Mammary microvascular endothelial cell (primary cell): ENCODE measurements at places on chromosomes 12 and 14. TPM values are rescaled to one million over a fixed set of nuclear protein-coding genes. Genes with fewer than 3 reads are reported as not detected.

CLEC9A gene
- not detected in 2 replicates for total RNA-seq

VDR gene
- 0.44 and 0.60 TPM in 2 replicates for total RNA-seq

LRRC10 gene
- not detected in 2 replicates for total RNA-seq

VWF gene
- 768 and 837 TPM in 2 replicates for total RNA-seq

CLEC12A gene
- not detected in 2 replicates for total RNA-seq

DACT1 gene
- 0.15 and 0.27 TPM in 2 replicates for total RNA-seq

CLEC2D gene
- 0.13 and 1.4 TPM in 2 replicates for total RNA-seq

TMEM253 gene
- total RNA-seq, result not detected in 2 replicates

KRT74 gene
- not detected in 2 replicates for total RNA-seq

RASSF9 gene
- total RNA-seq, result 0.47 and 1.1 TPM in 2 replicates

PCED1B gene
- 0.25 TPM in 1 of 2 replicates, not detected in the other for total RNA-seq

MYH6 gene
- total RNA-seq, result 0.05 TPM in 1 of 2 replicates, not detected in the other

TFCP2 gene
- 8.3 and 9.5 TPM in 2 replicates for total RNA-seq

MYF5 gene
- not detected in 2 replicates for total RNA-seq

ITGB7 gene
- 0.30 and 0.80 TPM in 2 replicates for total RNA-seq

BMAL2 gene
- 29.8 and 33.0 TPM in 2 replicates for total RNA-seq

DEGS2 gene
- total RNA-seq, result 0.10 TPM in 1 of 2 replicates, not detected in the other

PPP4R4 gene
- total RNA-seq, result not detected in 2 replicates

BATF gene
- 0.69 and 1.3 TPM in 2 replicates for total RNA-seq

TSPAN19 gene
- not detected in 2 replicates for total RNA-seq

SERPINA12 gene
- total RNA-seq, result not detected in 2 replicates

CLEC7A gene
- not detected in 2 replicates for total RNA-seq

PLEKHD1 gene
- total RNA-seq, result not detected in 2 replicates

SLC4A8 gene
- total RNA-seq, result 1.2 and 1.9 TPM in 2 replicates

ITFG2 gene
- 17.6 and 21.1 TPM in 2 replicates for total RNA-seq

SLC6A13 gene
- total RNA-seq, result not detected in 2 replicates

PMCH gene
- total RNA-seq, result not detected in 2 replicates

FBLN5 gene
- 0.15 and 1.6 TPM in 2 replicates for total RNA-seq

MIS18BP1 gene
- 31.0 and 31.8 TPM in 2 replicates for total RNA-seq

NEUROD4 gene
- not detected in 2 replicates for total RNA-seq

RAN gene
- total RNA-seq, result 503 and 529 TPM in 2 replicates

CRIP1 gene
- 9.3 and 15.8 TPM in 2 replicates for total RNA-seq

CCDC175 gene
- not detected in 2 replicates for total RNA-seq

CLEC2A gene
- total RNA-seq, result not detected in 2 replicates

HOXC11 gene
- not detected in 2 replicates for total RNA-seq

IFT81 gene
- 4.0 and 5.1 TPM in 2 replicates for total RNA-seq

FKBP11 gene
- 25.8 and 28.5 TPM in 2 replicates for total RNA-seq

RNASE1 gene
- total RNA-seq, result 182 and 221 TPM in 2 replicates

EML5 gene
- 0.05 and 0.13 TPM in 2 replicates for total RNA-seq

ALDH2 gene
- 25.1 and 28.8 TPM in 2 replicates for total RNA-seq

P3H3 gene
- 7.5 and 8.8 TPM in 2 replicates for total RNA-seq

GZMH gene
- total RNA-seq, result not detected in 2 replicates

C12orf42 gene
- total RNA-seq, result not detected in 2 replicates

RPS6KL1 gene
- 11.1 and 14.0 TPM in 2 replicates for total RNA-seq

GDF3 gene
- 0.67 and 0.74 TPM in 2 replicates for total RNA-seq

PROX2 gene
- total RNA-seq, result not detected in 2 replicates

TEX22 gene
- not detected in 2 replicates for total RNA-seq

SYNDIG1L gene
- total RNA-seq, result not detected in 2 replicates

MRPS35 gene
- 65.8 and 66.8 TPM in 2 replicates for total RNA-seq

TMPRSS12 gene
- total RNA-seq, result not detected in 2 replicates

SERPINA5 gene
- total RNA-seq, result 0.15 TPM in 1 of 2 replicates, not detected in the other

FOXM1 gene
- total RNA-seq, result 65.2 and 67.2 TPM in 2 replicates

TSPAN31 gene
- total RNA-seq, result 42.6 and 44.3 TPM in 2 replicates

PLEKHA5 gene
- total RNA-seq, result 3.7 and 4.8 TPM in 2 replicates

RAB15 gene
- total RNA-seq, result 11.4 and 13.3 TPM in 2 replicates

NTS gene
- not detected in 2 replicates for total RNA-seq

KRT79 gene
- total RNA-seq, result not detected in 2 replicates

LGR5 gene
- total RNA-seq, result not detected in 2 replicates
